ENCODE measurements at places on chromosomes 6 and 20. TPM values are rescaled to one million over a fixed set of nuclear protein-coding genes. Genes with fewer than 3 reads are reported as not detected.

Gene GABRR1
- total RNA-seq, result not detected

Gene NDUFAF5
- total RNA-seq, result 24.0 TPM

Gene APOM
- total RNA-seq, result 2.9 TPM

Gene ZHX3
- total RNA-seq, result 23.3 TPM

DNA sequence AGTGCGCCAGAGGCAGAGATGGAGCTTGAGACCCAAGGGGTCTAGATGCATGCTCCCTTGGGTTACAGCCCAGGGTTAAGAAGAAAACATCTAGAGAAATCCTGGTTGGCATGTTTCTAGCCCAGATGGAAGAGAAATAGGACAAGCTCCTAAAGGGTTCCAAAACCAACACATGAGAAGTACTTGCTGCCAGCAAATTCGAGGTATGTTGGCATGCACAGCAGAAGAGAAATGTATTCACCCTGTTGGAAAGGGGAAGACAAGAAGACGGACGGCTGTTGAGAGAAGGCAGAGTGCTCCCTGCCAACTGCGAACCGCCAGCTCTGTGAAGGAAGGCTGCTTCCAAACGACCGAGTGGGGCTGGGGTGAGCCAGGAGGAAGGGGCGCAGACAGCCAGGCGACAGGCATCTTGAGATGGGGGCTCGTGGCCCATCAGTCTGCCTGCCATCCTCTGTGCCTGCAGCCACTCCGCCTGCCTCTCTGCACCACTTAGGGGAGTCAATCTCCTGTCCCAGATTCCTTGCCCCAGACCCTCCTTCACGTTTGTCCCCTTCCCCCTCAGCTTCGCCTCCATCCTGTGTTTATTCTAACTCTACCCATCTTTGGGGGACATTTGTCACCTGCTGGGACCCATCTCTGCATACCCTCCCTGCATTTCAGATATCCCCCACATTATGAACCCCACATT, 249.2 kb downstream of the CDC5L start:
- no peak overlapping the region for H3K4me3 ChIP-seq
- DNase-seq, result no peak
- H3K27ac ChIP-seq, result no peak overlapping the region
- no peaks in the 10 kb centered on the region for H3K36me3 ChIP-seq

- H3K36me3 ChIP-seq, result no peaks in the 10 kb centered on the region
- H3K27me3 ChIP-seq, result no peaks in the 10 kb centered on the region
- H3K4me3 ChIP-seq, result no peak overlapping the region
Observed at GRCh38 chr6:54112151-54112650, 958 bp downstream of the MLIP start.

DNA sequence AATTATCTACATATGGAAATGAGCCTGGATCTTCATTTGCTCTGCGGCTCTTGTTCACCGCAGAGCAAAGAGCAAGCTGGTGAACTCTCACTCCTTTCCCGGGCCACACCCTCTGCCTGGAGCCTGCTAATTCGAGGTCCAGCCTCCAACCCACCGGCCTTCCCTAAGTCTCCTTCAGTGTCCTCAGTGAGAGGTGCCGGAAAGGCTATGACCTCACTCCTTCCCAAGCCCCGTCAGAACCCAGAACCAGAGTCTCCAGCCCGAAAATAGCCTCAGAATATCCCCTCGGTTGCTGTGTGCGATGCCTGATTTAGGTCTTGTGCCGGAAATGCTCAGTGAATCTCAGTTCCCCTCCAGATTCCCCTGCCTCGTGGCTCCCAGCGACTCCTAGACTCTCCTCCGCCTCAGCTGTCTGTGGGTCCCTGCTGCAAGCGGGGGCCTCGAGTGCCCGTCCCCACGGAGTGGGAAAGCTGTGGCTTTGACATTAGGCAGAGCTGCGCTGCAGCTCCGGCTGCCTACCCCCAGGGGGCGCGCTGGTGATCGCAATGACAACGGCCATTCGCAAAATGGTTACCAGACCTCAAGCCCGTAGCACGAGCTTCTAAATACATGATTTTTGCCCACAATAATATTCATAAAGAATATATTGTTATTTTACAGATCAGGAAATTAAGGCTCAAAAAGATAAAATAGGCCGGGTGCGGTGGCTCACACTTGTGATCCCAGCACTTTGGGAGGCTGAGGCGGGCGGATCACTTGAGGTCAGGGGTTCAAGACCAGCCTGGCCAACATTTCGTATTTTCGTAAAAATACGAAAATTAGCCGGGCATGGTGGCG, 4.1 kb upstream of the BNIP5 start:
- H3K27me3 ChIP-seq, result no peaks in the 10 kb centered on the region
- peak; percentile 59 for DNase-seq
- peak overlapping the region; percentile 57 for H3K4me3 ChIP-seq
- H3K4me1 ChIP-seq, result peaks cover 8% of the 10 kb centered on the region

GRCh38 chr6:3751077-3751729, at the start of gene PXDC1:
PXDC1 (minus strand) TSS chr6:3751713; CDS start chr6:3751531, 182 bp downstream.
- no peaks in the 10 kb centered on the region for H3K27me3 ChIP-seq
- H3K27ac ChIP-seq, result 0 out of 2 replicates have a peak within 1 kb of the TSS, but pooled peaks have one; percentile 26
- DNase-seq, result peak; percentile 14
- 0 out of 2 replicates have a peak, but pooled peaks cover 5% of the 10 kb centered on the region for H3K4me1 ChIP-seq
- peak within 1 kb of the TSS; percentile 69 for H3K4me3 ChIP-seq
- no peaks in the 10 kb centered on the region for H3K36me3 ChIP-seq

- H3K36me3 ChIP-seq, result no peaks in the 10 kb centered on the region
- peak overlapping the region; percentile 31 for H3K27ac ChIP-seq
- no peak for DNase-seq
Observed at GRCh38 chr6:39417440-39417839, 94.9 kb upstream of the KCNK16 start.

GRCh38 chr6:111601886-111602285, 3.8 kb downstream of the TRAF3IP2 start:
- no peak for DNase-seq
- H3K27me3 ChIP-seq, result no peaks in the 10 kb centered on the region
- no peak overlapping the region for H3K4me3 ChIP-seq
- H3K4me1 ChIP-seq, result peaks cover 42% of the 10 kb centered on the region

DNA sequence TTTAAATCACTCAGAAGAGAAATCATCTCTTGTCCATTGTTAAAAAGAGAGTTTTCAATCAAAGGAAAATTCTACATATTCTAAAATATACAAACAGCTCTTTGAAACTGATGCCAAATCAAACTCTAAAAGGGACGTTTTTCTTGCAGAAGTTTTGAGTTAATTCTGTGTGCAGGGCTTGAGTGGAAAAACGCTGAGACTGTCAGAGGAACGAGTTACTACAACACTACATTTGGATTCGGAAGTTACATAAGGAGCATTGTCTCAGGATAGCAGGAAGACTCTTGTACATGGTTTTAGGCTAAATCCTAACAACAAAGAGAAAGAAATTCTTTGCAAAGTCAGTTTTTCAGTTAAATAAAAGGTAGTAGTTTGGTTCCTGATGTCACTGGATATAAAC, 155.7 kb upstream of the SUPT3H start:
- no peaks in the 10 kb centered on the region for H3K27me3 ChIP-seq
- no peak overlapping the region for H3K4me3 ChIP-seq
- no peaks in the 10 kb centered on the region for H3K4me1 ChIP-seq
- H3K36me3 ChIP-seq, result no peaks in the 10 kb centered on the region

GRCh38 chr6:142296975-142297604, 4.7 kb upstream of the ADGRG6 start:
- peaks cover 15% of the 10 kb centered on the region for H3K4me1 ChIP-seq
- no peak for DNase-seq
- no peaks in the 10 kb centered on the region for H3K27me3 ChIP-seq

GRCh38 chr6:44373051-44373450, 14.5 kb upstream of the CDC5L start:
- H3K36me3 ChIP-seq, result no peaks in the 10 kb centered on the region
- no peaks in the 10 kb centered on the region for H3K4me1 ChIP-seq
- no peak for DNase-seq
- no peak overlapping the region for H3K4me3 ChIP-seq

DNA sequence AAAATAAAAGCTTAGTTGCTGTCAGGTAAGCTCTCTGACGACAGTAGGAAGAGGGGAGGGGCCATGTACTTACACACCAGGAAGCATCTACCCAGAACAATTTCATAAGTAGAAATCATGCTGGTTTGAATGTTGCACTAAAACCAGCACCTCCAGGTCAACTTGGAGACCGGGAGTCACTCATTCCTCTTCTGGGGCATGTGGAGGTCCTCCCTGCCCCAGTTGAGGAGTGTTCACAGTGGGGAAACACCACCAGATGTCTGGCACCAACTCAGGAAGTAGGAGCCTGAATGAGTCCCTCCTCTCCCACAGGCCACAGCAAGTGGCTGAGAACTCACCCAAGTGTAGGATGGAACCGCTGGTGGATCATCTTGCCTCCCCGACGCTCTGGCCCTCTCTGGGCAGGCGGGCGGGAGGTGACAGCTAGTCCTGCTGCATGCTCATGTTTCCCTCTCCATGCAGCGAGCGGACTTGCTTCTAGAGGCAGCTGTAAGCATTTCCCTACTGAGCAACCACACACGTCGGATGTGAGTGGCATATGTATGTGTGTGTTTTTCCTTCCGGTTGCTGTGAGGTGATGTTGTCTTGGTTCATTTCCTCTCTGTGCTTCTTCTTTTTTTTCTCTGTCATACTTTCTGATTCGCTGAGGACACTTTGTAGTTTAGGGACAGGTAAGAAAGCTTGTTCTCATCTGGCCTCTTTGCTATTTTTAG, 149.5 kb upstream of the NEDD9 start:
- no peaks in the 10 kb centered on the region for H3K27me3 ChIP-seq
- DNase-seq, result no peak
- H3K4me1 ChIP-seq, result no peaks in the 10 kb centered on the region

- no peak overlapping the region for H3K4me3 ChIP-seq
- no peak for DNase-seq
- no peaks in the 10 kb centered on the region for H3K4me1 ChIP-seq
- H3K36me3 ChIP-seq, result no peaks in the 10 kb centered on the region
- H3K27me3 ChIP-seq, result no peaks in the 10 kb centered on the region
Observed at GRCh38 chr6:135221042-135221441, 39.9 kb downstream of the MYB start.

DNA sequence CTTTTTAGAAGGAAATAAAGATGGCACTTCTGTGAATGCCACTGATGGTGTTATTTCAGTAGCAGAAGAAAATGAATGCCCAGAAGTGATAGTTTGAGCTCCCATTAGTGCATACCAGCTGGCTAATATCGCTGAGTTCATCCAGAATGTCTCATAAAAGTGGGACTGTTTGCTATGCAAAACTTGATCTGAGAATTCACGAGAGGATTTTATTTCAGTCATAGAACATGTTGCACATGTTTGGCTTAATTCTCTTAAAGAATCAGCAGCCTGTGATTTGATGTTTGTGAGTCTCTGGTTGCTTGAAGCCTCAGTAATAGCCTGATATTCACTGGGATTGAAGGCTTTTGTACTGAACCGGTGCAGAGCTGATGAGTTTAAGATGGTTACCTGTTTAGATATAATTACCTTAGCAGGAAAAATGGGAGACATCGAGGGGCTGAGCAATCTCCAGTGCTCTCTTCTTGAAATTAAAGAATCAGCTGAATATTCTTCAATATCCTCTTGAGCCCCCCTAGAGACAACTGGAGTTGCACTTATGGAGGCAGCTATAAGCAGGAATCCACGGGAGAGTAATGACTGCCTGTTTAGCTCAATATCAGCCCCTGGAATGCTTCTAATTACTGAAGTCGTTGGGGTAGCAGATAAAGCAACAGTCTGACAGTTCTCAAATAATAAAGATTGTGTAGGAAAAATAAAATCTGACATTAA, 955.5 kb downstream of the PHF3 start:
- H3K4me3 ChIP-seq, result no peak overlapping the region
- H3K36me3 ChIP-seq, result no peaks in the 10 kb centered on the region
- H3K27me3 ChIP-seq, result no peaks in the 10 kb centered on the region
- no peaks in the 10 kb centered on the region for H3K4me1 ChIP-seq

DNA sequence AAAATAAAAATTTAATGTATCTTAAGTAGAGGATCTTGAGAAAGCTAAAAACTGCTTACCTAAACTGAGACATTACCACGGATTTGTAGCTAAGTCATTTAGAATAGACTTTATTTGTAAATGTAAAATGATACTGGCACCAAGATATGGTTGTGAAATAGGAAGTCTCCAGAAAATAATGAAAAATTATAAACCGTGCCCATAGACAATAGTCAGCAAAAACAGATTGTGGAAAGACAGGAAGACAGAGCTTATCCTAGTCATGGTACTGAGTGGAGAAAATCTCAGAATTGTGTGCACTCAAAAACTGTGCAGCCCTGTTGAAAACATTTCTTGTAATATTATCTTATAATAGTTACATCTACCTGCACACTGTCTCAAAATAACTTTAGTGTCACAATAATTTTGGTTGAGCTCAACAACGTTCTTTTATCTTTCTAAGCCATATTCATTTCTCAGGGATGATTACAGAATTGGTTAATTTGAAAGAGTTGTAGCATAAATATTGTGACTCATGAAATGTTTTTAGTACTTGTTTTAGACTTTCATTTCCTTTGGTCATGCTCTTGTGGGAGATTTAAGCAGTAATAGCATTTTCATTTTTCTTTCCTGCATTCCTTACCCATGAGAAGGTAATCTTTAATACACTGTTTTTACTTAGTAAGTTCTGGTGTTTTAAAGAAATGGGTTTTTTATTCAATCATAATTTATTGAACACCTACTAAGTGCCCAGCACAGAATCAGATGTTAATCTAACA, 174.5 kb downstream of the SOX4 start:
- H3K4me1 ChIP-seq, result peaks cover 40% of the 10 kb centered on the region
- H3K4me3 ChIP-seq, result no peak overlapping the region
- no peaks in the 10 kb centered on the region for H3K27me3 ChIP-seq
- H3K36me3 ChIP-seq, result no peaks in the 10 kb centered on the region
- peak; percentile 64 for DNase-seq
- peak overlapping the region; percentile 39 for H3K27ac ChIP-seq

GRCh38 chr6:46376562-46377061, 114.6 kb downstream of the RCAN2 start:
- no peaks in the 10 kb centered on the region for H3K36me3 ChIP-seq
- no peak for DNase-seq
- H3K4me3 ChIP-seq, result no peak overlapping the region
- no peaks in the 10 kb centered on the region for H3K4me1 ChIP-seq

DNA sequence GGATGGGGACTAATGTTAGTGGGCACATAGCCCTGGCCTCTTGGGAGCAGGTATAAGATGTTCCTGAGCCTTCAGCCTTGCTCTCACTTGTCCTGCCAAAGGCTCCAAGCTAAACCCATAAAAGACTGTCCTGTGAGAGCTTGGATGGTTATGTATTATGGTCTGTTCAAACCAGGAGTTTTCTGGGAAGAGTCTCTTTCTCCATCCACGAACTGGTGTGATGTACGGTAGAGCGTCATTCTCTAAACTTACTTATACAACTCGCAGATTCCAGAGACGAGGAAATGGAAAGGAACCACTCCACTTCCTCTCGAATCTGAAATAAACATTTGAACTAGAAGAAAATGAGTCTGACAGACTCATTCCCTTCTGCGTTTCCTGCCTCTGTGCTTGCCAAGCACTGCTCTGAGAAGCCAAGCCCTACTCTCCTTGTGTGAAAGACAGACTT, 5.3 kb downstream of the SOBP start:
- H3K4me3 ChIP-seq, result no peak overlapping the region
- H3K4me1 ChIP-seq, result no peaks in the 10 kb centered on the region
- no peak overlapping the region for H3K27ac ChIP-seq

DNA sequence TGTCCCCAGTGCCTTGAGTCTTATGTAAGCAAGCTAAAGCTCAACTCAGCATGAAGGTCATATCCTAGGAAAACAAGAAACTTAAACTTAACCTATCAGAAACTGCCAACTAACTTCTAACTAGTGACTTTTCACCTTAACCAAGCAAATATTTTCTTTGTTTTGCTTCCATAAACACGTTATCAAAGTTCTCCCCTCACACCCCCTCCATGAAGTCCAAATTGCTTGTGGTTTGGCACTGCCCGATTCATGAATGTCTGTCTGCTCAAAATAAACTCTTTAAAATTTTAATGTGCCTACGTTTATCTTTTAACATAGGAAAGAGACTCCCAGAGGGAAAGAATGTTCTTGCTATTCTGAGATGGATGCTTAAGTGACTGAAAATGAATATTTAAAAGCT, 34.9 kb downstream of the GSTA2 start:
- H3K36me3 ChIP-seq, result no peaks in the 10 kb centered on the region
- no peak overlapping the region for H3K27ac ChIP-seq
- no peaks in the 10 kb centered on the region for H3K27me3 ChIP-seq
- no peak overlapping the region for H3K4me3 ChIP-seq
